Bronchial epithelial cell (primary cell): ENCODE measurements at places on chromosomes 12 and 14. TPM values are rescaled to one million over a fixed set of nuclear protein-coding genes. Genes with fewer than 3 reads are reported as not detected.

DEGS2 gene
- total RNA-seq = 0.53 and 9.7 TPM in 2 replicates

TMEM19 gene
- total RNA-seq = 37.6 and 40.3 TPM in 2 replicates

FOXM1 gene
- total RNA-seq = 0.79 and 0.90 TPM in 2 replicates

KLRK1 gene
- total RNA-seq = not detected in 2 replicates

INSM2 gene
- not detected in 2 replicates for total RNA-seq

LIN52 gene
- total RNA-seq = 7.9 and 8.4 TPM in 2 replicates

ASIC1 gene
- total RNA-seq = 1.3 and 1.4 TPM in 2 replicates

NKX2-1 gene
- 4.1 and 6.6 TPM in 2 replicates for total RNA-seq

OTUB2 gene
- 1.3 and 2.6 TPM in 2 replicates for total RNA-seq

ZFYVE1 gene
- 11.3 and 13.6 TPM in 2 replicates for total RNA-seq

ACOT6 gene
- not detected in 2 replicates for total RNA-seq

CMKLR1 gene
- total RNA-seq = not detected in 2 replicates

GPR65 gene
- total RNA-seq = under 0.01 TPM in 1 of 2 replicates, not detected in the other
